Stimulated activated CD4-positive, alpha-beta T cell treated with anti-CD3 and anti-CD28 coated beads, TNF-alpha, amount 100 ng/mL, for 1 hour (primary cell): ENCODE measurements at places on chromosomes 7 and 10.

GRCh38 chr10:114286921-114287320 is 47.9 kb downstream of the VWA2 start:
- DNase-seq: no peak

DNA sequence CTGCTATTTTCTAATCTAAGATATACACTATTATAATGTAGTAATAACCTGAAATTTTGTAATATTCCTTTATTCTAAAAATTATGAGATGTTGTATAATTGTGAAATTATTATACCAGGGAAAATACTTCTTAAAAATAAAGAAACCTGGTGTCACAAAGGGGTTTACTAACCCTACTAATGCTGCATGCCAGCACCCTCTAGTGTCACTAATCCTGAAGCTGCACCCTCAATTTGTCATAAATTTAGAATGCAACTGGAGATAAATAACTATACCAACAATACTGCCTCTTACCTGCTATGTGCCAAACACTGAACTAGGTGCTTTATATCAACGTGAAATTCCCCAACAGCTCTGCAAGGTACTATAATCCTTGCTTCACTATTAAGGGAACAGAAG is 30.8 kb downstream of the TM9SF3 start:
- no peak for DNase-seq

- DNase-seq: no peak
Observed at GRCh38 chr7:44705434-44705833, 43.2 kb upstream of the ZMIZ2 start.

DNA sequence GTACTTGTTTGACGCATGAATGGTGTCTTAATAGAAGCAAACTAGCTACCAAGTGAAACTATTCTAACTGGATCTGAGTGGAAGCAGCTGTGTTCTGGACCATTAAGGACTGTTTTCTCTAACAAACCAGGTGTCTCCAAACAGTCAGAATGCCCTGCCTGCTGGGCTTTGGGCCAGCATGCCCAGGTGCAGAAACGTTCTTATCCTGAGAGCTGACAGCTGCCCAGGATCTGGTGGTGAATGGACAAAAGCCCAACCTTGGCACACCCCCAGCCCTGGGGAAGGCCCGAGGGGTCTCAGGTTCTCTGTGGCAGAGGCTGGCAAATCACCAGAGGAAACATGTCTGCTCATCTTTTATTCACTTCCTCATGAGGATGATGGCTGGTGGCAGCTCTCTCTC is 48.2 kb upstream of the LAMB4 start:
- DNase-seq: no peak

- DNase-seq: no peak
Observed at GRCh38 chr10:121891103-121891502, 36.7 kb downstream of the ATE1 start.

DNA sequence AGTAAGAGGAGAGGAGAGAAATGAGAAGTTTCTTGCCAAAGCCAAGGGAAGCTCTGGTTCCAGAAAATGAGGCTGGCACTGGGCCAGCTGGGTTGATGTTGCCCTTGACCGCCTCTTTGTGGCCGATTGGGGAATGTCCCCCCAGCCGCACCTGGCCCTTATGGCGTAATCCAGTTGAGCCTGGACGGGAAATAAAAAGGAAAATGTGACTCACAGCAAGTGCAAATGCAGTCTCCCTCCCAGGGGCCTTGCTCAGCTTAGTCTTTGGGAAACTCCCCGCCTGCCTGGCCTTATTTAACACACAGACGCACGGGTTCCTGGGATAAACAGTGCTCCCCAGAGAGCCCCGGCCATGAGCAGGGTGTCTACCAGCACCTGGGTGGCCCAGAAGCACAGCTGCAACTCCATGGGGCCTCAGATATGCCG is 174.8 kb downstream of the KIAA1217 start:
- no peak for DNase-seq

- DNase-seq: no peak
Observed at GRCh38 chr7:36971515-36972139, 247.3 kb upstream of the AOAH start.

GRCh38 chr7:37342176-37342687 is 106.4 kb downstream of the ELMO1 start:
- no peak for DNase-seq

GRCh38 chr10:4279655-4280054 is 494.6 kb upstream of the KLF6 start:
- no peak for DNase-seq

GRCh38 chr7:105191331-105191730 is 177.3 kb downstream of the KMT2E start:
- no peak for DNase-seq

- no peak for DNase-seq
Observed at GRCh38 chr7:4272141-4272540, 410.0 kb upstream of the FOXK1 start.

DNA sequence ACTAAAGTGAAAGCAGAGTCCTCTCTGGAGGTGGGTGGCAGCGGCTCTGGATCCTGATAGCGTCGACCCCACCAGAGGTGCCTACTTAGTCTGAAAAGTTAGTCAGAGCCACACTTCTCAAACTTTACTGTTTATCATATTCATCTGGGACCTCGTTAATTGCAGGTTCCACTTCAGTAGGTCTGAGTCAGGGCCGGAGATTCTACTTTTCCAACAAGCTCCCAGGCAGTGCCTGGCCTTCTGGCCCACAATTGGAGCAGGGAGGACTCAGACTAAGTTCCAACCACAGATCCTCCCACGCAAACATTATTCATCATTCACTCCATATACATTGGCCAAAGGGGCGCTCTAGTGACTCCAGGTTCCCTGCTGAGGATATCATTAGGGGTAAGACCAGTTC is 78.1 kb downstream of the VSTM4 start:
- DNase-seq: no peak

- DNase-seq: no peak
Observed at GRCh38 chr7:132435016-132435990, 141.0 kb downstream of the PLXNA4 start.

DNA sequence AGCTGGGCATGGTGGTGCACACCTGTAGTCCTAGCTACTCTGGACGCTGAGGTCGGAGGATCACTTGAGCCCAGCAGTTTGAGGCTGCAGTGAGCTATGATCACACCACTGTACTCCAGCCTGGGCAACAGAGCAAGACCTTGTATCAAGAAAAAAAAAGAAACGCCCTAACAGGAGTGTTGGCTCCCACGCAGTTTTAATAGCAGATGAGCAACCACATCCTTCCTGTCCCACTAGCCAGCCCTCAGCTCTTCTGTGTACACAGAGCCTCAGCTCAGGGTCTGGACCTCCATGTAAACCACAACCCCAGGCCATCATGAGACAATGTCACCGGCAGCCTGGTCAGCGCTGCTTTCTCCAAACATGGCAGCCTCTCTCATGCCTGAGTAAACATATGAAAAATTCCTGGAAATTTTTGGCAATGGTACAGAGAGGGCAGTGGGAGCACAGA is 108.2 kb downstream of the PIP4K2A start:
- DNase-seq: no peak

- DNase-seq: no peak
Observed at GRCh38 chr7:1387261-1387660, 72.0 kb downstream of the MICALL2 start.

GRCh38 chr10:70744617-70745143 is 40.5 kb downstream of the TBATA start:
- DNase-seq: no peak

GRCh38 chr10:73997461-73997786 is 492 bp upstream of the VCL start:
- DNase-seq: no peak

- no peak for DNase-seq
Observed at GRCh38 chr10:95767884-95768556, 12.1 kb downstream of the ENTPD1 start.

- no peak for DNase-seq
Observed at GRCh38 chr7:29494350-29494749, 69.3 kb upstream of the PRR15 start.

- DNase-seq: no peak
Observed at GRCh38 chr7:106720641-106721040, 59.7 kb upstream of the CCDC71L start.

DNA sequence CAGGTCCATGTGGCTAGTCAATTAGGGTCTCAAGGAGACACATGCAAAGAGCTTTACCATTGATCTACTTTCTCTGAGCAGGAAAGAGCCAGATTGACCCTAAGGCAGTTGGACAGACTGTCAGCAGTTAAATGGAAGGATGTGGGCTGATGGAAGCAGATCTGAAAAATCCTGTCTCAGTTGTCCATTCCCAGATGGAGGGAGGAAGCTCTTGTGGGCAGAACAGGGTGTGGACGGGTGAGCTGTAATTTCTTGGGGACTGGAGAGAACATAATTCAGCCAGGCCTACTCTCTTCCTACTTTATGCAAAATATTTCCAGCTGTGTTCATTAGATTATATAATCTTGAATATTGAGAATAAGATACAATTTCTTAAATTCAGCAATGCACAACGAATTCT is 163.6 kb downstream of the GNAT3 start:
- DNase-seq: no peak

DNA sequence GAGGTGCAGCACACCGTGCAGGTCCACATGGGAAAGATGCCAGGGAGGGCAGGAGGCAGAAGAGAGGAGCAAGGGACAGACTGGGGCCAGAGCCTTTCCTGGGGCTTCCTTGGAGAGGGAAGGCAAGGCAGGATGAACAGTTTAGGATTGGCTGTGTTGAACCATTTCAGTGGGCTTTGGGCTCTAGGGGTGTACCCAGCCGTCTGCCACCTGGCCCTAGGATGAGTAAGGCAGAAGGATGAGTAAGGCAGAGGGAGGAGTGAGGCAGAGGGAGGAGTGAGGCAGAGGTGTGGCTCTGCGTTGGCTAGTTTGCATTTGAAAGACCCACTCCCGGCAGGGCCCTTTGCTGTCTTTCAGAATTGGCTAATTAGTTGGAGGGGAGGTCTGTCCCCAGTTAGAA is 31.5 kb upstream of the PRF1 start:
- no peak for DNase-seq

- DNase-seq: no peak
Observed at GRCh38 chr10:62759599-62760175, 44.8 kb upstream of the ADO start.

DNA sequence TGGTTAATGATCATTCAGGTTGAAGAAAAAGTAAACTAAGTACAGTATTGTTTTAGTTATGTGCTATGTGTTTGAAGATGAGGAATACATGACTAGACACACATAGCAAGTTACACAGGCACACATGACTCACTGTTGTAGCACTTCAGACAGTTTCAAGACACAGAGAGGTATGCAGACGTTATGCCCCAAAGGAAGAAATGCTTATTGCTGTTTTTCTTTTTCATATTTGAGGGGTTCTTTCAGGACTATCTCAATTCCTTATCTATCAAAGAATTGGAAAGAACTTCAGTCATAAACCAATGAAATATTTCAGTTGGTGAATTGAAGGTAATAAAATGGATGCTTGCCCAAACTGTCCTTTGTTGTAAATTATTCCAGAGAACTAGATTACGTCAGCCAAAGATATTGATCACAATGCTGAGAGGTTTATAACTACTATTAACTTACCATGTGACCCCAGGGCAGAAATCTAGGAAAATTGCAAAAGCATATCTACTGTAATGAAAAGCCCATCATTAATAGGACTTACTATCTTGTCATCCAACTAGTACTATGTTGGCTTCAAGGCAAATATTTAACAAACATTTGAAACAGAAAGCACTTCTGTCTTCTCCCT is 61.2 kb upstream of the CAPZA2 start:
- no peak for DNase-seq

DNA sequence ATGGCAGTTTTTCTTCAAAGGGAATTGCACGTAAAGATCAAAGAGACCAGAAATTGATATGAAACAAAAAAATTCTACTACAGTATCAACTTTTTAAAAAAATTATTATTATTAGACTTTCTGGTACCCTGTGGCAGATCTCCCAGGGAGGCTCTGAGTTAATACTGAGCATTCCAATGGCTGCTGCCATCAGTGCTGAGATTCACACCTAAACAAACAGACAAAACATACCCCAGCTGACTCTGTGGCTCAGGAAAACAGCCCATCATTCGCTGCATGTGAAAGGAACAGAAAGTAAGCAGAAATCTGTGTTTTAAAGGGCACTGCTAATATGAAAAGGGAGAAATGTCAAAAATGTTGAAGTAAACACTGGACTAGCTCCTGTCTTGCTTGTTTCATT is 118.4 kb downstream of the GRM3 start:
- no peak for DNase-seq

DNA sequence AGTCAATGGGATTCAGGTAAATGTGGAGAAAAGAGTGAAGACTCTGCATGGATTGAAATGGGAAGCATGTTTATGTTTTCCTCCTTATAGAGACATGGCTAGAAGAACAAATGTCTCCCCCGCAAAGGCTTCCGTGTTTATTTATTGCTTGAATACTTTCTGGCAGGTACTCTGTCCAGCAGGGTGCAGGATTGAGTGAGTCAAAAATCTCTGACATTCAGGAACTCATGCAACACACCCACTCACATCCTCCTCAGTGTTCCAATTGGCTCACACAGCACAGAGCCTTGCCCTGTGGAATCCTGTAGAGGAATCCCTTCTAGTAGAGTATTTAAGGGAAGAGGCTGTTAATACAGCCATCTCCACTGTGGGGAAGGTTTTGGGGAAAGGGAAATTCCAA is 290.3 kb upstream of the VWC2 start:
- DNase-seq: no peak

DNA sequence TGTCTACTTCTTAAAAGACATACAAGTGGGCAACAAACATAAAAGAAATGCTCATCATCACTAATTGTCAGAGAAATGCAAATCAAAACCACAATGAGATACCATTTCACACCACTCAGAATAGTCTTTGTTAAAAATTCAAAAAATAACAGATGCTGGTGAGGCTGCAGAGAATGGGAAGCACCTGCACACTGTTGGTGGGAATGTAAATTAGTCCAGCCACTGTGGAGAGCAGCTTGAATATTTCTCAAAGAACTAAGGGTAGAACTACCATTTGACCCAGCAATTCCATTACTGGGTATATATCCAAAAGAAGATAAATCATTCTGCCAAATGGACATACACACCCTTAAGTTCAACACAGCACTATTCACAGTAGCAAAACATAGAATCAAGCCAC is 61.8 kb upstream of the STEAP1 start:
- no peak for DNase-seq

DNA sequence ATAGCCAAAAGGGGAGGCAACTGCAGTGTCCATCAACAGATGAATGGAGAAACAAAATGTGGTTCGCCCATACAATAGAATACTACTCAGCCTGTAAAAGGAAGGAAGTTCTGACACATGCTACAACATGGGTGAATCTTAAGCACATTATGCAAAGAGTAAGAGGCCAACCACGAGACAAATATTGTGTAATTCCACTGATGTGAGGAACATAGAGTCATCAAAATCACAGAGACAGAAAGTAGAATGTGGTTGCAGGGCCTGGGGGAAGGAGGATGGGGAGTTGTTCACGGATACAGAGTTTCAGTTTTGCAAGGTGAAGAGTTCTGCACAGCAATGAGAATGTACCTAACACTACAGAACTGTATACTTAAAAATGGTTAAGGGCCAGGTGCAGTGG is 13.7 kb upstream of the C10orf71 start:
- DNase-seq: no peak

GRCh38 chr7:151060416-151061212 is 1.2 kb downstream of the SLC4A2 start:
- DNase-seq: no peak

GRCh38 chr7:15669443-15670090 is 16.9 kb downstream of the MEOX2 start:
- no peak for DNase-seq
